Fibroblast of upper back skin (primary cell): ENCODE measurements at places on chromosomes 13 and 19.

- no peak for DNase-seq
Observed at GRCh38 chr19:1093811-1094553, 1.2 kb downstream of the POLR2E start.

- peak; percentile 13 for DNase-seq
Observed at GRCh38 chr13:20297181-20297580, 65.1 kb upstream of the GJB6 start.

DNA sequence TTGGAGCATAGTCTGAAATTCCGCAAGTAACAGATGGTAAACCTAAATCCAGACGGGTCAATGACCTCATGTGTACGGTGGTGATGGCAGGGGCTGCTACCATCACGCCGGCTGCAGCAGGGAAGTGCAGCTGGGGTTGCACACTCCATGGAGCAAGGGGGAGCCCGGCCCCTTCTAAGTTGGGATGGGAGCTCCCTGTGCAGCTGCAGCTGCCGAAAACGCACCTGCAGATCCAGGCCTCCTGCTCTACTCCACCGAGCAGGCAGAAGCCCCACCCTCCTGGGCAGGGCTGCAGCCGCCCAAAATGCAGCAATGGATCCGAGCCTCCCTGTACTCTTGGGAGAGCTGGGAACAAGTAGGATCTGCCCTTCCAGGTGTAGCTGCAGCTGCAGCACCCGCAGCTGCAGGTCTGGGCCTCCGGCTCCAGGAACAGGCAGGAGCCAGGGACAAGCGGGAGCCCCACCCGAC lies 25.5 kb downstream of the KBTBD6 start:
- DNase-seq: no peak

- no peak for DNase-seq
Observed at GRCh38 chr13:52374873-52375411, 31.0 kb downstream of the THSD1 start.
